ENCODE measurements at places on chromosomes 5 and 9.
A peak's percentile ranks its signal among the peaks of the same experiment; 100 is the strongest.

DNA sequence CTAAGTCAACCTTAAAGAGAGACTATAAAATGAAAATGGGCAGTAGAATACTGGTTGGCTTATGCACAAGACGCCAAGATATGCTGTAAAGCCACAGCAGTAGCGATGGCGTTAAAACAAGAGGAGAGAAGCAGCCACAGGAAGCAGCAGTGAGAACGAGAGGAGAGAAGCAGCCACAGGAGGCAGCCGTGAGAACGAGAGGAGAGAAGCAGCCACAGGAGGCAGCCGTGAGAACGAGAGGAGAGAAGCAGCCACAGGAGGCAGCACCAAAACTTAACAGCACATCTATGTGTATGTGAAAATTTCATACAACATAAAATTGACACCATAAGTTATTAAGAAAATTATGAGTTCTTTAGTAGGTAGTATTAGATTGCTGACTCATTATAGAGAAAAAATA, 2318.6 kb upstream of the ACO1 start:
- DNase-seq, result no peak

GRCh38 chr5:146027751-146028150, 77.6 kb downstream of the PLAC8L1 start:
- DNase-seq, result no peak

DNA sequence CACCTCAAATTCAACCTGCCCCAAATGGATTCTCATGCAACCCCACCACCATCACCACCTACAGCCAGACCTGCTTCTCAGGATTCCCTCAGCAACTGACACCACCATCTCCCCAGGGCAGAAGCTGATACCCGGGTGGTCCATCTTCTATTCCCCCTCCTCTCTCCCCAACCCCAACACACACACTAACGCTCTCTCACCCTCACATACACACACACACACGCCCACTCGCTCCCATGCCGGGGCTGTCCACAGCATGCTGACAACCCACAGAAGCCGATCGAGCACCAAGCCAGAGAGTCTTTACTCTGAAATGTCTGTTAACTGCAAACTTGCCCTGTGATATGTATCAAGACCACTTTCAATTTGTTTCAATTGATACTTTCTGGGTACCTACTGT, 28.4 kb downstream of the B4GALT1 start:
- no peak for DNase-seq

DNA sequence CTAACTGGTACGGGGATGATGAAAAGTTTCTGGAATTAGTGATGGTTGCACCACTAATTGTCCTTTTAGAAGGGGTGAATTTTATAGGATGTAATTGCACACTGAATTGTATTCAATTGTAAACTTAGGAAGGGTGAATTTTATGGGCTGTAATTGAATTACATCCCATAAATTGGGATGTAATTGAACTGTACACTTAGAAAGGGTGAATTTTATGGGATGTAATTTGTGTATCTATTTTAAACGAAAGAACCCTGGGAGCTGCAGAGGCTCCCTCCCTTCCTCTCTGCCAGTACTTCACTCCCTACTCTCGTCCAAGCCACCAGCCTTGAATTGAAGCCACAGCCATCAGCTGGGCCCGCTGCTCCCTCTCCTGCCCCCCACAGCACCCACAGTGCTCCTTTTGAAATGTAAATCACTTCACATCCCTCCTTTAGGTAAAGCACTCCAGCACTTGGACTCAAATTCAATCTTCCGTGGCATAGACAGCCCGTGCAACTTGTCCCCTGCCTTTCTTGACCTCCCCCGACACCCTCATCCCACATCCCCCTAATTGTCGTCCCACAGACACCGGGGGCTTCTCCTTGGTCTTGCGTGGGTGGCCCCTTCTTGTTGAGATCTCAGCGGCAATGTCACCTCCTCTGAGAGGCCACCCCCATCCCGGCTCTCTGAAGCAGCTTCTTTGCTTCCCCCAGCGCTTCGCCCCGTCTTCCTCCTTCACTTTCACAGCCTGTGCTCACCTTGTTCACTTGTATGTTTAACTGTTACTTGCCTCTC, 84.2 kb upstream of the HRH2 start:
- DNase-seq, result no peak

DNA sequence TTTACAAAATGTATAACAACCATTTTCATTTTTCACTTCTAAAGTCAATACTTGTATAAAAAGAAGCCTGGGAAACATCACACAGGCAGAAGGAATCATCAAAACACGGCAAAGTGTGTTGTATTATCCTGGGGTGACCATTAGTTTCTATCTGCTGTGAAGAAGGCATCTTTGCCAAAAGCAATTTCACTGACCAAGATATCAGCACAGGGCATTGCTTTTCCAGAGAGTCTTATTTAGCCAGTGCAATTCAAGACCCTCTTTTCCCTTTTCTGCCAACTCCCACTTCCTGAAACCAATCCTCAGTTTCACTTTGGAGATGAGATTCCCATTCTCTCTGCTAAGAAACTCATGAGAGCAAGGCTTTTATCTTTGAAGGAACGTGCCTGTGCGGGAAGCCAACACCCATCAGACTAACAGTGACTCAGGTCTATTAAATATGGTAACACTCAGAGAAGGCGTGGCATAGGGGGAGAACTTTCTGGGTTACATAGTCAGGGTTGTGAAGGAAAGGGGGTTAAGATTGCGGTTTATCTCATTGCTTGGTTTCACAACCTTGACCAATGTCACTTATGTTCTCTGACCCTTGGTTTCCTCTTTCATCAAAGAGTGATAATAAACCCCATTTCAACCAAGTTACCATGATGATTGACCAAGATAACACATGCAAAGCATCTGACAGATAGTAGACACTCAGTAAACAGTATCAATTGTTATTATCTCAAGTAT, 666.9 kb upstream of the KLF4 start:
- no peak for DNase-seq

DNA sequence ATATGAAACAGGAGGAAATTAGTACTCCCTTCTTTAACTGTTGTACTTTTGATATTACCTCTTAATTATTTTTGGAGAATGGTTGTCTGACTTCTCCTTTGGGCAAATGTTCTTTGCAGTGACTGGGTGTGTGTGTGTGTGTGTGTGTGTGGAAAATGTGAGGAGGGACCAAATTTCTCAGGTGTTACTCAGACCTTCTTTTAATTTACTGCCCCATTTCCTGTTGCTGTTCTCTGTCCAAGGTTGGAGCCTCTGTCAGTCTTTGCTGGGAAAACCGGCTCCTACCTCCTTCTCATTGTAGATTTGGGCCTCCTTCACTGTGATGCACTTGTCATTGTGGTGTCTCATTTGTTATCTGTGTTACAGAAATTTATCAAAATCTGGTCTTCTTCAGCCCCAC, 68.4 kb downstream of the PBX3 start:
- DNase-seq, result no peak

GRCh38 chr5:148425808-148426207, 42.0 kb downstream of the FBXO38 start:
- DNase-seq, result no peak

DNA sequence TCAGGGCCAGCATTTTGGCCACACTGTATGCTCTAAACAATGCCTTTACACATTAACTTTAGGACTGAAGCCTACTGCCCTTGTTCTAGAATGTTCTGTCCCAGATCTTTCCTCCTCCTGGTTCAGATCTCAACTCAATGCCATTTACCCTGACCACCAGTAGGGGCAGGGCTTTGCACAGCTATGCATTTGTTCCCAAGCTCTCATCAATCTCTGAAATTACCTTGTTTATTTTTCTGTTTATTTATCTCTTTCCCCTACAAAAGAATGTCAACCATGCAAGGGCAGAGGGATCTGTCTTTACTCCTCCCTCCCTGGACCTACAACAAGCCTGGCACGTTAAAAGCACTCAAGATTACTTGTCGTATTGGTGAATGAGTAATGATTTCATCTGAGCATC, 612.9 kb downstream of the BNC2 start:
- DNase-seq, result no peak

DNA sequence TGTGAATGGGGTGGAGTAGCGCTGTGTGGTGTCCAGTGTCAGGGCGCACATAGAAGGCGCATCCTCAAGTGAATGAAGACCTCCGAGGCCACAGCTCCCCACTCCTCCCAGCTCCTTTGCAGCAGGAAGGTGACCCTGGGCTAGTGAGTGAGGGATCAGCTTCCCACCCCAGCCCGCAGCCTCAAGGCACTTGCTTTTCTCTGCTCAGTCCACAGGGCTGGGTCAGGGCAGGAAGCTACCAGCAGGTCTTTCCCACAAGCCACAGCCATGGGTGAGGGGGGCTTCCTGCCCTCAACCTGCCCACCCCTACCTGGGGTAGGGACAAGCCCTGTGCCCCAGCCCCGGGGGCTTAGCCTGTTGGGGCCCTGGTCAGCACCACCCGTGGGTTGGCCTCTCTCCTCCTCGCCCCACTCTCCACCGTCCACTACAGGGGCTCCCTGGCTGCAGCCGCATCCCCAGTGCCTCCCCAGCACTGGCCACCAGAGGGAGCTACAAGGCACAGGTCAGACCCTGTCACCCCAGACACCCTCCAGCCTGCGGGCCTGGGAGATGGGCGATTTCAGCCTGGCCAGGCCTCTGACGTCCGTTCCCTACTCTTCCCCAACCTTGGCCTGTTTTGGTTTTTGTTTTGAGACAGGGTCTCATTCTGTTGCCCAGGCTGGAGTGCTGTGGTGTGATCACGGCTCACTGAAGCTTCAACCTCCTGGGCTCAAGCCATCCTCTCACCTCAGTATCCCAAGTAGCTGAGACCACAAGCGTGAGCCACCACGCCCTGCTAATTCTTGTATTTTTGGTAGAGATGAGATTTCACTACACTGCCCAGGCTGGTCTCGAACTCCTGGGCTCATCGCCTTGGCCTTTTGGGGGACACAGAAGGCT, 1.3 kb upstream of the ABCA2 start:
- DNase-seq, result no peak

- no peak for DNase-seq
Measured at GRCh38 chr5:142748132-142748531, 22.0 kb upstream of the ARHGAP26 start.

DNA sequence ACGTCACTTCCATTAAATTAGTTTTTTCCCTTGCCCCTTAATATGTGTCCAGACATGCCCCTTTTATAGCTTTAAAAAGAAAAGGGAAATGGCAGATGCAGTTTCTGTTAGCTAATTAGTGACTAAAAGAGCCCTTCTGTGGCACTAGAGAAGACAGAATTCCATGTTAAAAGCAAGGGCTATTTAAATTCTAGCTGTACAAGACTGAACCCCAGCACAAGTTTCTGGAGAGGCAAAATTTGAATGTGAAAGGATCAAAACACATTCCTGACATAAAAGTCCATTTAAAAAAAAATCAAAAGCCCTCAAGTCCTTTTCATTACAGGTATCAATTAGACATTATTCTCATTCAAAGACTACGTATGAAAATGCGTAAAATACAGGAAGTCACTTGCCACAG, 78.7 kb downstream of the HAPLN1 start:
- no peak for DNase-seq

DNA sequence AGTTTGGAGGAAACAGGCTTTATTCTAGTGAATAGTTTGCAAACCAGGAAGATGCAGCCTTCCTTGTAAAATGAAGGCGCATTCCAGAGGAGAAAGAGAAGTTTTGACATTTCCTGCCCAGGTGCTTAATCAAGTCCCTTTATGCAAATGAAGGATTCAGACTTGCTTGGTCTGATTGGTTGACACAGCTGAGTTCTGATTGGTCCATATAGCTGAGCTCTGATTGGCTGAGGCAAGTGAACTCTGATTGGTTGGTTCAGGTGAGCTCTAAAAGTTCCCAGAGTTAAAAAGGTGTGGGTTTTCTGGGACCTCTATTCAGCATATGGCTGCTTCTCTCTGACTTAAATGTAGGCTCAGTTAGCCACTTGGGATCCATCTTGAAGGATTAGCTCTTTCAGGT, 151.0 kb downstream of the CACNA1B start:
- DNase-seq, result no peak

DNA sequence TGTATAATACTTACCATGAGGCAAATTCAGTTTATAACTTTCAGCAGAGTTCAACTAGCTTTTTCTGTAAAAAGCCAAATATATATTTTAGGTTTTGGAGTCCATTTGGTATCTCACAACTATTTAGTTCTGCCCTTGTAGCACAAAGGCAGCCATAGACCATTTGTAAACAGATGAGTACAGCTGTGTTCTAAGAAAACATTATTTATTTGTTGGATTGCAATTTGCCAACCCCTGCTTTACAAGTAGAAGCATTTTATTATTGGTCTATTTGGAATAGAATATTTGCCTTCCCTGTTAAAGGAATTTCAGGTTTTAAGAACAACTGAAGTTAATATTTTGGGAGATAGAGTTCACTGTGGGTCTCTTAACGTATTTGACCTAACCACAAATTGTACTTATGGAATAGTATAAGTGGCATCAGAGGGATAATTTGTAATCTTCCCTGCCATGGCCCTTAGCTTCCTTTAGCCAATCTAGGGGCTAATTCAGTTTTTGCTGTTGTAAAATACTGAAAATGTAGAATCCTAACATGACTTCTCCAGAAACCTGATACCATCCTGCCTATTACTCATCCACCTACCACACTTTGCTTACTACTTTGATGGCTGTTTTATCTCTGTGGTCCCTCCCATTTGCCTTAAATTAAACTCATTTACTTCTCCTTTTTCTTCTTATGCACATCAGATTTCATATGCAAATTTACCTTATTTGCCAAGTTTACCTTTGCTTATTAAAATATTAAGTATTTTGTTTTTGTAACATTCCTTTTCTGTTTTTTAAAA, 109.2 kb downstream of the DMXL1 start:
- peak; percentile 12 for DNase-seq

DNA sequence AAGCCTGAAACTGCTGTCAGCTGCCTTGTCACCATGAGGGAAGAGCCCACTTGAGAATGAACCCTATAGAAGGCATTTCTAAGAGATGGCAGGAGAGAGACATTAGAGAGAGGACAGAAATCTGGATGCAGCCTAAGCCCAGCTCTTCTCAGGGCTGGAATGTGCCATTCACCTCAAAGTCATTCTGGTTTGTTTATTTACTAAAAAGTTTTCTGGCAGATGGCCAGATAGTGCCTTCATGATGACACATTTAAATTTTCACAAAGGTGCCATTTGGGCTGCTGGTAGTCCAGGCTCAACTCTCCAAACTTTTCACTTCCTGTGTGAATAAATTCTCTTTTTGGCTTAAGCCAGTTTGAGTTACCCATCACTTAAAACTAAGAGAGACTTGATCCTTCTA, 144.6 kb upstream of the ZNF366 start:
- DNase-seq, result no peak

GRCh38 chr9:90808890-90809685, 7.5 kb downstream of the SYK start:
- no peak for DNase-seq

- DNase-seq, result no peak
Measured at GRCh38 chr9:128369024-128369706, 2.0 kb upstream of the URM1 start.

DNA sequence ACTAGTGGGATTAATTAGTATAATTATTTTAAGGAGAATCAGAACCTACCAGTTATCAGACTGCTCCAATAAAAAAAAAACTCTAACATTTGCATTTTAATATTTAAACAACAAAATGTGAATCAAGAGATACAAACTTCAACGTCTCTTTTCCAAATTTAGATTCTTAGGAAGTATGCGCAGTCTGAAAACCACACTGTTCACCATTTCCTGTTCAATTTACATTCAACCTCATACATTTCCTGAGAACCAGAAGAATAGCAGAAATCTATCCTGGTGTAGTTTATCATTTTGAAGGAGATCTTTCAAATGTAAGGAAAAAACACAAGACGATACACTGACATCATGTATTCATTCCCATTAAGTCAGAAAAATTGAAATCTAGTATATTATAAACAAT, 869.2 kb downstream of the EFNA5 start:
- no peak for DNase-seq

GRCh38 chr9:4550777-4551484, 60.7 kb downstream of the SLC1A1 start:
- DNase-seq, result no peak

GRCh38 chr9:93654351-93654961, 78.1 kb downstream of the PHF2 start:
- DNase-seq, result no peak

Measured in HFF-Myc (cell line).